Pancreas (tissue), 10 donors: ENCODE measurements at places on chromosomes 7 and 10. TPM values are rescaled to one million over a fixed set of nuclear protein-coding genes. Genes with fewer than 3 reads are reported as not detected.

DNA sequence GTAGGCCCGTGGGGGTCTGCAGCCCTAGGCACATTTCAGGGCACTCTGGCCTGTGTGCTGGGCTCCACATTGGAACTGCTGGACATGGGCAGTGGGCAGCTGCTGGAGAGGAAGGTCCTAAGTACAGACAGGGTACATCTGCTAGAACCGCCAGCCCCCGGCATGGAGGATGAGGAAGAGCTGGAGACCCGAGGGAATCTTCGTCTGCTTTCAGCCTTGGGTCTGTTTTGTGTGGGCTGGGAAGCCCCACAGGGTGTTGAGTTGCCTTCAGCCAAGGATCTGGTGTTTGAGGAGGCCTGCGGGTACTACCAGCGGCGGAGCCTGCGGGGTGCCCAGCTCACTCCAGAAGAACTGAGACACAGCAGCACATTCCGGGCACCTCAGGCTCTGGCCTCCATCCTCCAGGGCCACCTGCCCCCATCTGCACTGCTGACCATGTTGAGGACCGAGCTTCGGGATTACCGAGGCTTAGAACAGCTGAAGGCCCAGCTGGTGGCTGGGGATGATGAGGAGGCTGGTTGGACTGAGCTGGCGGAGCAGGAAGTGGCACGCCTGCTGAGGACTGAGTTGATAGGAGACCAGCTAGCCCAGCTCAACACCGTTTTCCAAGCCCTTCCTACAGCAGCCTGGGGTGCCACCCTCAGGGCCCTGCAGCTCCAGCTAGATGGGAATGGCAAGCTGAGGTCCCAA lies 1.4 kb downstream of the HPS6 start:
- no peaks in the 10 kb centered on the region for H3K36me3 ChIP-seq
- peaks cover 18% of the 10 kb centered on the region for H3K4me1 ChIP-seq
- H3K27ac ChIP-seq = no peak overlapping the region
- H3K27me3 ChIP-seq = no peaks in the 10 kb centered on the region

GRCh38 chr7:96697822-96698221 lies 11.8 kb downstream of the SEM1 start:
- peaks cover 3% of the 10 kb centered on the region for H3K36me3 ChIP-seq
- no peak overlapping the region for H3K27ac ChIP-seq
- no peak overlapping the region for H3K4me3 ChIP-seq
- no peak for DNase-seq
- no peaks in the 10 kb centered on the region for H3K27me3 ChIP-seq

DNA sequence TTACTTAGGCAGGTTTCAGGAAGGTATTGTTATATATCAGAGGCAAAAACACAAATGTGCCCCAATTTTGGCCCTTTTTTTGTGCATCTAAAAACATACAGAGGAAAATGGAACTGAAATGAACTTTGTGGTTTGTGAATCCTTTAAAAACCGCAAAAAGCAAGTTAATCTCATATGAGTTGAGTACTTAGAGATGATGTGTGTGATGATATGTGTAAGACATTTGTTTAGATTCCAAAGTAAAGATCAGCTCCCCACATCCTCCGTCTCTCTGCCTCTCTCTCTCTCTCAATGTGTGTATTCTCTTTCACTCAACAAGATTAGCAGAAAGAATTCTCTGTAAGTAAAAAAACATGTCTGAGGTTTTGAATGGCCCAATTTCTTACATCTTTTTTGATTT lies 201.9 kb downstream of the MALRD1 start:
- no peak for DNase-seq
- H3K4me3 ChIP-seq = no peak overlapping the region
- no peaks in the 10 kb centered on the region for H3K36me3 ChIP-seq
- H3K4me1 ChIP-seq = no peaks in the 10 kb centered on the region
- H3K27ac ChIP-seq = no peak overlapping the region
- H3K27me3 ChIP-seq = no peaks in the 10 kb centered on the region

DNA sequence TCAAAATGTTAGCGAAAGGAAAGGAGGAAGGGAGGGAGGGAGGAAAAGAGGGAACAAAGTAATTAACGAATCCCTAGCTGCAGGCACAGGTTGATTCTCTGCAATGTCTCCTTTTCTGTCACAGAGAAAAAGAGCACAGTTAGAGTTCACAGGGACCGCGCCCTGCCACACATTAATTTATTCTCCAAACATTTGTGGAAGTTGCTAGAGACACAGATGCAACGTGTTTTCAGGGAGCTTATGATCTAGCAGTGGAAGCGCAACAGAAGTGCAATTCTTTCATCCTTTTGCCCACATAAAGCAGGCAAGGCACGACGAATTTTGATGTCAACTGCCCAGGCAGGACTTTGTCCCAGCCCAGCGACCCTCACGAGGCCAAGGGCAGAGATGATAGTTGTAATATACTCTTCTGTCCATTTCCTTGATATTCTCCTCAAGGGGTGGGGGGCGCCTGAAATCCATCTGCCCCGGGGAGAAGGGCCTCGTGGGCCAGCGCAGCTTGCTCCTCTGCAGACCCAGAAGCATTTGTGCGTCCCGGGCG lies 101.7 kb upstream of the ZNF438 start:
- H3K4me3 ChIP-seq = no peak overlapping the region
- H3K27ac ChIP-seq = no peak overlapping the region
- H3K27me3 ChIP-seq = no peaks in the 10 kb centered on the region

DNA sequence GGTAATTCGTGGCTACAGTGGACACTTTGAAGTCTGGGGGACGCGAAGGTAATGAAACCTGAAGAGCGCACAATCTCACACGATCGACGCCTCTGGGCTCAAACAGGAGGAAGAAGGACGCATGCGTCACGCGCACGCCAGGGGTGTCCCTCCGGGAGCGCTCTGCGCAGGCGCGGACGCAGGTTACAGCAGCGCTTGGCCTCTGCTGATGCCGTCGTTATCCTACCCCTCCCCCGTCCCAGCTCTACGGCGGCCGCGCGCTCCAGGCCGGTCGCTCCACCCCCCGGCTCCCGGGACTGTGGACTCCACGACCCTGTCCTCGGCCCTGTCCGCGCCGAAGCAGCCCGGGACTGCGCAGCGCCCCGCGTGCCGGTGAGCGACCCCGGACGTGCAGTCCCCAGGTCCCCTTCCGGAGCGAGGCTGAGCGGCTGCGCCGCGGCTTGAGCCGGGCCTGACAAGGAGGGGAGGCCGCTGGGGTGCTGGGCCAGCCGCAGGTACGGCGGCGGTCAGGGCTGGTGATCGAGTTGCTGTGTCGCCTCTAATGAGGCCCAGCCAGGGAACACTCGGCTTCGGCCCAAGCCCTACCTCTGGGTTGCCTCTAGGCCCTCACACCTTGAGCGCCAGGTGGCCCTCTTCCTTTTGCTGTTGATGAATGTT lies at the start of gene TMEM106B:
Gene TMEM106B, plus strand, starts transcription at position 241 of the 657 bp plus-strand sequence. CDS start 3,517 bp downstream, outside the sequence.
- H3K4me1 ChIP-seq = no peaks in the 10 kb centered on the region
- H3K4me3 ChIP-seq = peak within 1 kb of the TSS; percentile 67
- H3K27ac ChIP-seq = peak within 1 kb of the TSS; percentile 96
- no peaks in the 10 kb centered on the region for H3K27me3 ChIP-seq

DNA sequence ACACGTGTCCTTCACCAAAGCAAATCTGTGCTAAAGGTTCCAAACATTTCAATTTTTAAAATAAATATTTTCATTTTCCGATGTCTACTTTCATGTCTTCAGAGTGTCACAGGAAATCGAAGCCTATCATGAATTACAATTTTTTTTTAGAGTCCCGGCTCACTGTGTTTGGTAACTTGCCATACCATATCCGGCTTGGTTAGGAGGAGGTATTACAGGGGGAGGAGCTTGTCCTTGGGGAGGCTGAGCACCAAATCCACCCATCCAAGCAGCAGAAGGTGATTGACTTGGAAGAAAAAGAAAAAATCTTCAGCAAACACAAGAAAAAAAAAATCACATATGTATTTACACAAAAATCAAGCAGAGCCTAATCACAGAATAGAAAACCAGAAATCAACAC lies 21.3 kb downstream of the TIAL1 start:
- no peaks in the 10 kb centered on the region for H3K27me3 ChIP-seq
- DNase-seq = no peak
- H3K4me1 ChIP-seq = no peaks in the 10 kb centered on the region

DNA sequence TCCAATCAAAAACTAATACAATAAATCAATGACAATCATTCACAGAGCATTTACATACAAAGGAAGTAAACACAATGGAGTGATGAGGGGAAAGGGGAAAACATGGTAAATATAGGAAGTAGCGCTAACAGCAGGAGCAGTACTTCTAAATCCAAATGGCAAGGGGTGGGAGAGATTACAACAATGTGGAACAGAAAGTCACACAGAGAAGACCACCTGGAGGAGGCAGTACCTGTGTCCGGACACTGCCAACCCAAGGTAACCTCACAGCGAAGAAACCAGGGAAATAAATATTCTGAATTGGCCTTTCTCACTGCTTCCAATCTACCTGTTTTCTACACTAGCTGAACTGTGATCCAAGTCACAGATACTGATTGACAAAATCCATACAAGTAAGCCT lies 58.2 kb downstream of the ABI1 start:
- no peak for DNase-seq
- H3K27me3 ChIP-seq = no peaks in the 10 kb centered on the region
- H3K4me1 ChIP-seq = peaks cover 25% of the 10 kb centered on the region
- no peak overlapping the region for H3K4me3 ChIP-seq
- no peaks in the 10 kb centered on the region for H3K36me3 ChIP-seq
- no peak overlapping the region for H3K27ac ChIP-seq

- no peaks in the 10 kb centered on the region for H3K27me3 ChIP-seq
- H3K27ac ChIP-seq = no peak overlapping the region
- peaks cover 38% of the 10 kb centered on the region for H3K4me1 ChIP-seq
- H3K36me3 ChIP-seq = no peaks in the 10 kb centered on the region
- no peak for DNase-seq
These were observed 34.4 kb downstream of the ADD3 start for GRCh38 chr10:110042181-110042580.

GRCh38 chr7:80439894-80440821 lies 71.7 kb downstream of the GNAT3 start:
- no peak overlapping the region for H3K27ac ChIP-seq
- H3K4me3 ChIP-seq = no peak overlapping the region
- H3K4me1 ChIP-seq = no peaks in the 10 kb centered on the region
- DNase-seq = no peak
- H3K27me3 ChIP-seq = no peaks in the 10 kb centered on the region
- H3K36me3 ChIP-seq = no peaks in the 10 kb centered on the region

- no peak for DNase-seq
- H3K4me3 ChIP-seq = no peak overlapping the region
- no peak overlapping the region for H3K27ac ChIP-seq
These were observed 156.3 kb downstream of the CAMK1D start for GRCh38 chr10:12505683-12506082.

GRCh38 chr10:94451883-94452519 lies 49.7 kb downstream of the TBC1D12 start:
- no peak overlapping the region for H3K4me3 ChIP-seq
- H3K27me3 ChIP-seq = no peaks in the 10 kb centered on the region
- H3K36me3 ChIP-seq = no peaks in the 10 kb centered on the region
- no peak for DNase-seq

- H3K27me3 ChIP-seq = no peaks in the 10 kb centered on the region
- no peaks in the 10 kb centered on the region for H3K4me1 ChIP-seq
- no peak overlapping the region for H3K27ac ChIP-seq
These were observed 337.4 kb downstream of the PRPF18 start for GRCh38 chr10:13924040-13924725.

DNA sequence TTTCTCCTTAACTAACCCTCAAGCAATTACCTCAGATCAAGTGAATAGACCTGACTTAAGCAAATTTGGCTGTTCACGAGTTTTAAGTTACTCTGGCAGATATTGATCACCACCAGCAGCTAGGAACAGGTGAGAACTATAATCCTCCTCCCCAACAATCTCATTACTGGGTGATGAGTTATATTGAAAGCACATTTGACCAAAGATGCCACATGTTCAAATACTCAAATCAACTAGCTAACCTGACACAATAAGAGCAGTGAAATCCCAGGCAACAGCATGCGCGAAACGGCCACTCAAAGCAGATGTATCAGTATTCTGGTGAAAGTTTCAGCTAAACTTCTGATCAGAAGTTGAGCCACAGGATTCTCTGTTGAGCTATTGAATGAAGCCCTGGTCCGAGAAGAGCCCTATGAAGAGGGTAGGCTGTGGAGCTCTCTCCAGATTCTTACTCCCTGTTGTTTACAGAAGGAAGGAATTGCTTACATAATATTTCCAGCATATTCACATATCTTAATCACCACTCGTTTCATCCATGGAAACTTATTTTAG lies 52.6 kb downstream of the CAV1 start:
- no peak overlapping the region for H3K27ac ChIP-seq
- DNase-seq = no peak
- H3K4me1 ChIP-seq = no peaks in the 10 kb centered on the region
- no peak overlapping the region for H3K4me3 ChIP-seq
- H3K36me3 ChIP-seq = no peaks in the 10 kb centered on the region

GRCh38 chr10:72661431-72661830 lies 30.5 kb upstream of the MCU start:
- H3K27ac ChIP-seq = no peak overlapping the region
- H3K4me1 ChIP-seq = no peaks in the 10 kb centered on the region
- no peaks in the 10 kb centered on the region for H3K36me3 ChIP-seq

DNA sequence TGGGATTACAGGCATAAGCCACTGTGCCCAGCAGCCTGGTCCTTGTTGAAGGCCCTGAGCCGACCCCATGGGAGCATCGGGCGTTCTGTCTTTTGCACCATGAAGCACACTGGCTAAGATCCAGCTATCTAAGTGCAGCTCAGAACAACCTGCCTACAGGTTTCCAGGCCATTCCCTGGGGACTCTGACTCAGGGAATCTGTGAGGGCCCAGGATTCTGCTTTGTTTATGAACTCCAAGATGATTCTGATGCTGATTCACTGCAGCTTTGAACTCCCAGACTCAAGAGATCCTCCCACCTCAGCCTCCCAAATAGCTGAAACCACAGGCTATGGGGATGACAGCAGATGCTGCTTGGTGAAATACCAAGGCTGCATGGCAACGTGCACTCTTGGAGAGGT lies 30.2 kb downstream of the NPTX2 start:
- peak; percentile 26 for DNase-seq
- no peaks in the 10 kb centered on the region for H3K36me3 ChIP-seq
- no peaks in the 10 kb centered on the region for H3K4me1 ChIP-seq
- no peak overlapping the region for H3K27ac ChIP-seq

METTL27 gene
- total RNA-seq = 6.3 TPM

MEST gene
- total RNA-seq = 52.7 TPM

CEP41 gene
- 3.5 TPM for total RNA-seq

GIMAP8 gene
- total RNA-seq = 5.9 TPM

BEND7 gene
- 11.8 TPM for total RNA-seq

MAD1L1 gene
- total RNA-seq = 10.0 TPM

EEPD1 gene
- 13.0 TPM for total RNA-seq

HGF gene
- total RNA-seq = 1.5 TPM
